ENCODE measurements at places on chromosomes 1 and 21.

DNA sequence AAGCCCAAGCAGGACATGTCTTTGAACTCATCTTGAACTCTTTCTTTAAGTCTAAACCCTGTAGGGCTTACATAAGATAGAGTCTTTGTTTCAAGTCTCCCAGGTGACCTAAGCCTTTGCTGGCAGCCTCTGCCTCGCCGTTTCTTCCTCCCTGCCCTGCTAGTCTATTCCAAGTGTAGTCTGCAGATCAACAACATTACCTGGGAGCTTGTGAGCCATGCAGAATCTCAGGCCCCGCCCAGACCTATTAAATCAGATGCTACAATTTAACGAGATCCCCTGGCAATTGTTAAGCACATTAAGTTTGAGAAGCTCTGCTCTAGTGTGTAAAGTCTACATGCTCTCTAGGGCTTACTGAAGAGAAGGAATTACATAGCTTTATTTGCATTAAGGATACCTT, 271.6 kb downstream of the PBX1 start:
- DNase-seq: peak; percentile 77

DNA sequence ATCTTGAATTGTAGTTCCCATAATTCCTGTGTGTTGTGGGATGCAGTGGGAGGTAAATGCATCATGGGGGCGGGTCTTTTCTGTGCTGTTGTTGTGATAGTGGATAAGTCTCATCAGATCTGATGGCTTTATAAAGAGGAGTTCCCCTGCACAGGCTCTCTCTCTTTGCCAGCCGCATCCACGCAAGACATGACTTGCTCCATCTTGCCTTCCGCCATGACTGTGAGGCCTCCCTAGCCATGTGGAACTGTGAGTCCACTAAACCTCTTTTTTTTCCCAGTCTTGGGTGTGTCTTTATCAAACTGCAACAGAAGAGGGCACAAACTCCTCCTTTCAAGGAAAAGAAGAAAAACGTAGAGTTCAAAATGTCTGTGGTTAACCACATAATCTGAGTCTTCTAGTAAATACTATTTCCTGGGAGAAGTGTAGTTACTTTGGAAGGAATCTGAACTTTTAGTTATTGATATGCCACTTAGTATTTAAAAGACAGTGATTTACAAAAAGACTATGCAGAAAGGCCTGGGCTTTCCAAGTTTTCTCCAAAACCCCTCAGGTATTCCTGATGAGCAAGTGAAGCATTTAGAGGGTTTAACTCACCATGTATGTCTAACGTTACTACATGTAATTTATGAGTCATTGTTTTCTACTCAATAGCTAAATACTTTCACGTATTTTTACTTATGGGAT, 10.0 kb downstream of the ADAMTS1 start:
- no peak for DNase-seq

DNA sequence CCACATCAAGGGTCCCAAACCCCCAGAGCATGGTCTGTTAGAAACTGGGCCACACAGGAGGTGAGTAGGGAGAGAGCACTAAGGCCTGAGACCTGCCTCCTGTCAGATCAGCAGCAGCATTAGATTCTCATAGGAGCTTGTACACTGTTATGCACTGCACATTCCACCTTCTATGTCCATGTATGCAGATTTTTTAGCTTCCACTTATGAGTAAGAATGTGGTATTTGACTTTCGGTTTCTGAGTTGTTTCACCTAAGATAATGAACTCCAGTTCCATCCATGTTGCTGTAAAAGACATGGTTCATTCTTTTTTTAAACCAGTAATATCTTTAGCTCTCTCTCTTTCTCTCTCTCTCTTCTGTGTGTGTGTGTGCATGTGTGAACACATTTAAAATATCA, 663 bp upstream of the GBP6 start:
- no peak for DNase-seq

GRCh38 chr1:1433804-1434130, 1.7 kb upstream of the VWA1 start:
- DNase-seq: no peak

GRCh38 chr1:113976609-113977278, 2.5 kb upstream of the OLFML3 start:
- no peak for DNase-seq

DNA sequence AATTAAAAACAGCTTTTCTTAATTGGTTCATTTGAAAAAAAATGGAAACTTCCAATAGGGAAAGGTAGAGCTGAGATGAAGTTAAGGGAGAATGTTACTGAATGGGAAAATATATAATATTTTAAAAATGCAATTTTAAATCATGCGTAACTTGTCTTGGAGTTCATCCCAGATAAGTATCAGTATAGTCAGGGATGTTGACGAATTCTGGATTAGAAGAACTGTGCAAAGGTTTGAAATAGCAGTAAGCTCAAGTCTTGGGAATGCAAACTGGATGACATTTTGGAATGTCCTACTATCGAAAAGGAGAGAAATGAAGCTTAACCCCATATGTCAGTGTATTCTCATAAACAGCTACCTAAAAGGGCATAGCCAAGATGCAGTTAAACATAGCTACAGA, 4.0 kb upstream of the ST6GALNAC3 start:
- no peak for DNase-seq

- DNase-seq: no peak
Observed at GRCh38 chr1:203250911-203251310, 21.4 kb upstream of the CHIT1 start.

GRCh38 chr21:21807598-21807903, 809.3 kb downstream of the NCAM2 start:
- DNase-seq: no peak

DNA sequence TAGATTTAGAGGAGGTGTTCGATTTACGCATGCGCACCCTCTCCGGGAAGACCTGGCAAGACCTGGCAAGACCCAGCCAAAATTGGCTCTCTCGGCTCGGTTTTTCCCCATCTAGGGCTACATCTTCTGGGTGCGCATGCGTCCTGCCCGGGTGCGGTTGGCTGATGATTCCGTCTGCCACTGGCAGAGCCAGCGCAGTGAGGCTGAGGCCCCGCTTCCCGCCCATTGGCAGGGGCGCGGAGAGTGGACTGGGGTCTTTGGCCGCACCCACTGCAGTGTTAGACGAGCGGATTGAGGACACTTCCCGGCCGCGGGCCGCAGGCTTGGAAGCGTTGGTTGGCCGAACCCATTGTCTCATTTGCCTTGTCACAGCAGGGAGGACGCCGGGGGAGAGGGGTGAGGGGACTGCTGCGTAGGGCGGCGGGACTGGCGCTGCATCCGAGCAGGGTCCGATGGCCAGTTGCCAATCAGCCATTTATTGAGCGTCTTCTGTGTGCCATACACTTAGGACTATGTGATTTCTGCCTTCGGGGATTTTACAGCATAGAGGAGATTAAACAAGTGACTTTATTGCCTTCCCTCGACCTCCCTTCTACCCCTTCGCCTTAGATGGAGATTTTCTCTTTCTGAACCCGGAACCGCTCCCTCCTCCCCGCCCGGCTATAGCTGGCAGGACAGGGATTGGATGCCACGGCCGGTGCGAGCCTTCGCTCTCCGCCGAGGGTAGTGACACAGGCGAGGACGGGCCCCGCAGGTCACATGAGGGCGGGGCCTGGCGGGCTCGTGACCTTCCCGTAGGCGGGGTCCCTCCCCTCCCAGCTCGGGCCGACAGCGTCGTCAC, 43.7 kb downstream of the MEF2D start:
- DNase-seq: peak; percentile 98

- DNase-seq: no peak
Observed at GRCh38 chr21:37224861-37225839, 42.0 kb downstream of the VPS26C start.

- DNase-seq: peak; percentile 83
Observed at GRCh38 chr1:24463776-24464735, 38.6 kb upstream of the RCAN3 start.

- no peak for DNase-seq
Observed at GRCh38 chr1:51749151-51749550, 129.4 kb downstream of the NRDC start.

DNA sequence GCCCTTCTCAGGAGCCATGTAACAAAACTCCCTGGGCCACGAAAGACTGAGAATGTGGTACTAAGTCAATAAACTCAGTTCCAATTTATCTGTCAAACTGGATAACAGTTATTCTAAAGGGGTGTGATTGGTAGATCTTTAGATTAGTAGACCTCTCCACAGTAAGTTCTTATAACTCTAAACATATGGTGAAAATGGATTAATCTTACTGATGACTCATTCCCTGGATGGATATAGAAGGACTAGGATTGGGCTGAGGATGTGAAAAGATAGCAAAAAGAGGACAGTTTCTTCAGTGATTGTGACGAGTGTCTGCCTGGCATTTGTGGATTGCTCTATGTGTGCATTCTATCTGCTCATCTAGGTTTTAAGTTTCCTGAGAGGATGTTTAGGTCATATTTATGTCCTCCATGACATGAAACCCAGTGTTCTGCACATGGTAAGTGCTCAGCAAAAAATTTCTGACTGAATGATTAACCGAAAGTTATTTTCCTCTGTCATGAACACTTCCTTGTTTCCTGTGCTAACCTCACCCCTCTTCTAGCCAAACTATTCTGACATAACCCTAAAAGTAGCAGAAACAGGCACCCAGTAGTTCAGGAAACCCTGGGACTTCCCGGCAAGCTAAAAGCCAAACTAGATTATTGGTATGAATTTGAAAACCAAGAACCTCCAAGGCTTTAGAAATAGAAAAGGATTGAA, 397.5 kb upstream of the PLXNA2 start:
- no peak for DNase-seq

DNA sequence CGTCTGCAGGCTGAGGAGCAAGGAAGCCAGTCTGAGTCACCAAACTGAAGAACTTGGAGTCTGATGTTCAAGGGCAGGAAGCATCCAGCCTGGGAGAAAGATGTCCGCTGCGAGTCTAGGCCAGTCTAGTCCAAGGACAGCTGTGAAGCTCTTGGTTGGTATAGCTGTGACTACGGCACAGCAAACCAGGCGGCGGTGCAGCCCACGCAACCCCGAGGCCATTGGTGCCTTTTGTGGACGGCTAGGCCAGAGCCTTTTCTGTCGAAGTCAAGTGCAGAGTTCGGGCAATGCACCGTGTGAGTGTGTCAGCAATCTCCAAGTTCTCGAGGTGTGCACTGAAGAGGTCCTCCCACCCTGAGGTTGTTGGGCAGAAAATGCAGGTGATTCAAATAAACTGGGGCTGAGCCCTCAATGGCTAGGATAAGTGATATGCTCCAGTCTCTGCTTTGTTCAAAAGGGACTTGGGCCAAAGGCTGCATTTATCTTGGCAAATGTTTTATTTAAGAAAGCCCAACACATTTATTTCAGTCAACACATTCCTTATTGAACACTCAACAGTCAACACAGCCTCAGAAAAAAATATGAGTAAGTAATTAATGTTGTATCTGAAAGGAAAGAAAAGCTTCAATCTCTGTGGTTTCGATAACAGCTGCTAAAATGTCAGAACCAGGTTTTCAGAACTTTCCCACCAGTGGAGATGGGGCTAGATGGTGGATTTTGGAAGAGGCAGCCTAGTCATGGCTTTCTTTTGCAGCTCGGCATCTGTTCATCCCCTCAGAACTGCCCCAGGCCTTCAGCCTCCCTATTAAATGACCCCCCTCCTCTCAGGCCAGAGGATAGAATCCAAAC, 78.1 kb upstream of the COX20 start:
- DNase-seq: no peak

DNA sequence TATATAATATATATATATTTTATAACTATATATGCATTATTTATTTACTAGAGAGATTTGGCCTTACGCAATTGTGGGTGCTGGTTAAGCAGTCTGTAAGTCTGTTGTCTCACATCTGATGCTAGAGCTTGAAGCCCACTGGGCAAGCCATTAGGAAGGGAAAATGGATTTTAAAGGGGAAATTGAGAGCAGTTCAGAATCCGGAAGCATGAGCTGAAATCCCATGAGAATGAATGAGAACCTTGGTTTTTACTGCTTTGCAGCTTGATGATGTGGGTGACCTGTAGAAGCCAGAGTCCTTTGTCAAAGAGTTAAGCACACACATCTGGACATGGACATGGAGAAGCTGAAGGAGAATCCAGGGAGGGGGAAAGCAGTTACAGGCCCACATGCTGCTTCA, 220.8 kb upstream of the DAB1 start:
- DNase-seq: no peak

DNA sequence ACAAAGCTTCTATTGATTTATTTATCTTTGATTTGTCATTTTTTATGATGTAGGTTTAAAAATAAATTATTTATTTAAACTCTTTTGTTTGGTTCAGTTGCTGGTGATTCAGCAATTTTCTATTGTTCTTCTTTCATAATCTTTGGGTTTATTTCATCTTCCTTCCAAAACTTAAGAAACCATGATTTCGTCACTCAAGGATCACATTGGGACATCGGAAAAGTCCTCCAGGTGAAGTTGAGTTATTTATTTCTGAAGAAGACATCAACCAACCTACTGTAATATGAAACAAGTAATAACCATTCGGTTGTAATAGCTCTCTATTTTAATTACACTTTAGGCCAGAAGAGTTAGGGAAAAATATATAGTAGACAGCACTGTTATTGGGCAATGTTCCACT, 23.0 kb upstream of the WLS start:
- no peak for DNase-seq

- no peak for DNase-seq
Observed at GRCh38 chr1:58824753-58825389, 41.0 kb upstream of the JUN start.

DNA sequence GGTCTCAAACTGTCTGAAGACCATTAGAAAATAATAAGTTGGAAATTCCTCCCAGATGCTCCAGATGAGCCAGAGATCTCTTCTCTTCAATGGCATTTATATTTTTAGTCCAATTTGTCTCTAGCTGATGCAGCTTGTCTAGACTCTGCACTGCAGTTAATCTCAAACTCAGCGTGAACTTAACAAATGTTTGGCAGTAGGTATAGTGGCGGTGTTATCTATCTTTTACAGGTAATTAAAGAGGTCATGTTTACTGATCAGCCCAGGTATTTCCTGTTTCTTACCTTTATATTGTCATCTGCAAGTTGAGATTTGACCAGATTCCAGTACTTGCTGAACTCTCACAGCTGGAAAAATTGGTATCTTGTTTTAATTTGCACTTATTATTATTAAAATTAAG, 1024.5 kb upstream of the ADGRL2 start:
- DNase-seq: no peak

DNA sequence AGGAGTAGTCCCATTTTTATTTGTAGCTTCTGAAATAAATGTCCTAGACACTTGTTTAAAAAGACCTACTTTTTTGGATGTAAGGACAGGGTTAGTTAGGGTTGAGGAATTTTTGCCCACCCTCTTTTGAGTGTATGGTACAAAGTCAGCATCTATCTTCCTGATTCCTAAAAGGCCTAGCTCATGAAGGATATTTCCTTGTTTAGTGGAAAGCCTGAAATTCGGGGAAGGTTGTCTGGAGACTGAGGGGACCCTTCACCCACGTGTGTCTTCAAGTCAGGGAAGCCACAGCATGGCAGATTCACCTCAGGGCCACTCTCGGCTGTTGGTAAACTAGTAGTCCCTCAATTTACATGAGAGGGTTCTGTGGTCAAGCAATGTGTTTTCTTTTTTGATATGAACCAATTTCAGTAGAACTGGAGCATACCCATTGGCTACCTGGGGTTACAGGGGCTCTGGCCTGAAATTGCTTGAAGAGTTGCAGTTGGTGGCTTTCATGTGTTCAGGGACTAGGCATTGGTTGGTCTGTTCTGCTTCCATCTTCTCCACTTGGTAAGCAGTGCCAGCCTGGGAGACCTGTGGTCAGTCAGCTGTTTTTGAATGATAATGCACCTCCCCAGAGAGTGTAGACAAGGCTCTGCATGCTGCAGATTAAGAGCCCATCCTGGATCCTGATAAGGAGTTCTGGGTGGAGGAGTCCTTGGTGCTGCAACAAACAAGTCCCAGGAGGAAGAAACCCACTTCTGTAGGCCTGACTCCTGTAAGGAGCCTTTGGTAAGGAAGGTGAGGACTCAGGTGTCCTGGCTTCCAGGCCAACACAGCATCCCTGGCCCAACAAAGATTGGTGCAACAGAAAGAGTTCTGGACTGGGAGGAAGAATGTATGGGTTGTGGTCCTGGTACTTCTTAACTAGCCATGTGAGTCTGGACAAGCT, 6.3 kb downstream of the BTG2 start:
- DNase-seq: no peak

Data from NCI-H1436 (cell line).